NCI-H2227 treated with DMSO at 0.1 percent for 48 hours (cell line): ENCODE measurements at places on chromosomes 1 and 21.

- DNase-seq, result no peak
These were observed 213.7 kb downstream of the PBX1 start for GRCh38 chr1:164772635-164773034.

- DNase-seq, result no peak
These were observed 2.4 kb downstream of the RAP1GAP start for GRCh38 chr1:21666576-21667320.

- DNase-seq, result no peak
These were observed 2.9 kb upstream of the GPR25 start for GRCh38 chr1:200869753-200870391.

DNA sequence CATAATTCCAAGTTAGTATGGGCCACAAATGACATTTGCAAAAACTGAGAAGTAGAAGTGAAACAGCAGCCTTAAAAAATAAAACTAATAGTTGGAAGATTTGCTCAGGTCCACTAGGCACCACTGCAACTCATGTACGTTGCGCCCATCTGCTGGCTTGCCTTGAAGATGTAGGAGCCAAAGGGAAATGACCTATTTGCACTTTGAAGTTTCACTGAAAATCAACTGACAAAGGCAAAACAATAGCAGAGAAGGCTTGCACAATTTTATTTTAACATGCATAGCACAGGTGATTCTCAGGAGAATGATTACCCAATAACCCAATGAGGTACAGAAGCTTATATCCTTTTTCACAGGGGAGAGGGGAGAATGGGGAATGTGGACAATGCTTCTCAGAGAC, 170.1 kb upstream of the USP25 start:
- DNase-seq, result no peak

DNA sequence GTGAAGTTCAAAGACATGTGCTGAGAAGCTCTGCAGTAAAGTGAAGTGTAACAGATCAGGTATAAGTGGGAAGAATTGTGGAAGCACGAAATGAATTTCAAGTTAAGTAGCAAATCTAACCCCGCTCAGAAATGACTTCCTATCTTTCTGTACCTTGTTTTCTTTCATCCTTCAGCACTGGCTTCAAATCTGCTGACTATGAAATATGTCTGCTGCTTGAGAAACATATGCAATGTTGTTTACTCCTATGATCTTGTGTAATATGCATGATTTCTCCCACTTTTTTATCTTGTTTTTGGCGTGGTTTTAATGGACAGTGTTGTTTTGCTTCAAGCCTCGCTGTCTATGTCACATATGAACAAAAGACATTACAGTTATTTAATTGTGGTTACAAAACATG, 545.3 kb upstream of the NCAM2 start:
- DNase-seq, result no peak
